ENCODE measurements at places on chromosomes 2 and 18. TPM values are rescaled to one million over a fixed set of nuclear protein-coding genes. Genes with fewer than 3 reads are reported as not detected.

DNA sequence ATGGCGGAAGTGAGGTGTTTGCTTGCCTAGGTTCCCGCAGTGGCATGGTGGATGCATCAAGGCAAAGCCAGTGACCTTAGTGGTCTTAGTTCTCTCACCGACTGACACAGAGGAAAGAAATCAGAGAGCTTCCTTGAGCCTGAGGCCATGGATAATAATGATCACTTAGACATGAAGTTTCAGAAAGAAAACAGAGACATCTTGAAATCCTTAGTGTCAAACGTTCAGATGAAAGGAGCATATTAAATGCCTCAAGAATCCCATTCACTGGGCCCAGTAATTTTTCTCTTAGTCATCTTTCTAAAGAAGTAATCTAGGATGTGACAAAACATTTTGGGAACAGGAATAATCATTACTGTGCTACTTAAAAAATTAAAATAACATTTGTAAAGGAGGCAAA is 35.2 kb downstream of the COPS8 start:
- no peak for DNase-seq

- DNase-seq, result no peak
These were observed 242.4 kb downstream of the ARHGAP15 start for GRCh38 chr2:143371616-143372015.

- DNase-seq, result no peak
These were observed 17.0 kb downstream of the RND3 start for GRCh38 chr2:150470435-150470834.

DNA sequence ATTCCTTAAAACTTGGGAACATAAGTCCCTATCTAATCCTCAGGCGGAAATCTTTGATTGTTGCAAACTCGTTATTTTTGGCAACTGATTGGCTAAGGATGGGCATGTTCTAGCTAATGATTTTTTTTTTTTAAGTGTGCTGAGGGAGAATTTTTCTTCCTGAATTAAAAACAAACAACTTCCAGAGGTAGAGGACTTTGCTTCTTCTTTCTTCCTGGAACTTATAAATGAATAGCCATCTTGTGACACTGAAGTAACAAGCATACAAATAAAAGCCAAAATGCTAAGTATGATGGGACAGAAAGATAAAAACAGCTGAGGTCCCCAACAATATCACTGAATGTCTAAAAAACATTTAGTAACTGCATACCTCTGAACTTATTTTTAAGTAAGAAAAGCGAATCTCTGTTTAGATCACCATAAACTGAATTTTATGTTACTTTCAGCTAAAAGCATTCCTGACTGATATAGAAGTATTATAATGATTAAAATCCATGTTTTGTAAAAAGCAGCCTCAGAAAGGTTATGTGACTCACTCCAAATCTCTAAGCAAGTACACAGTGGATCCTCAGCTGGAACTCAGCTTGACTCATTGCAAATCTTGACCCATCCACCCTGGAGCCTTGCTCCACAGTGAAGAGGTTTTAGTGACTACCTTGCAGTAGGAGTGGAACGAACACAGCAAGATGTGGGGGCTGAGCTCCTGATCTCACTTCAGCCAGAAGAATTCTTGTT is 344.4 kb downstream of the CLIP4 start:
- DNase-seq, result no peak

- no peak for DNase-seq
These were observed 156.7 kb downstream of the LPIN1 start for GRCh38 chr2:11903085-11903606.

- DNase-seq, result no peak
These were observed 52.2 kb upstream of the BCL2L11 start for GRCh38 chr2:111068435-111069058.

GRCh38 chr2:16148632-16149348 is 208.4 kb downstream of the MYCN start:
- no peak for DNase-seq

- DNase-seq, result peak; percentile 34
These were observed 901 bp downstream of the SPOPL start for GRCh38 chr2:138502255-138503086.

DNA sequence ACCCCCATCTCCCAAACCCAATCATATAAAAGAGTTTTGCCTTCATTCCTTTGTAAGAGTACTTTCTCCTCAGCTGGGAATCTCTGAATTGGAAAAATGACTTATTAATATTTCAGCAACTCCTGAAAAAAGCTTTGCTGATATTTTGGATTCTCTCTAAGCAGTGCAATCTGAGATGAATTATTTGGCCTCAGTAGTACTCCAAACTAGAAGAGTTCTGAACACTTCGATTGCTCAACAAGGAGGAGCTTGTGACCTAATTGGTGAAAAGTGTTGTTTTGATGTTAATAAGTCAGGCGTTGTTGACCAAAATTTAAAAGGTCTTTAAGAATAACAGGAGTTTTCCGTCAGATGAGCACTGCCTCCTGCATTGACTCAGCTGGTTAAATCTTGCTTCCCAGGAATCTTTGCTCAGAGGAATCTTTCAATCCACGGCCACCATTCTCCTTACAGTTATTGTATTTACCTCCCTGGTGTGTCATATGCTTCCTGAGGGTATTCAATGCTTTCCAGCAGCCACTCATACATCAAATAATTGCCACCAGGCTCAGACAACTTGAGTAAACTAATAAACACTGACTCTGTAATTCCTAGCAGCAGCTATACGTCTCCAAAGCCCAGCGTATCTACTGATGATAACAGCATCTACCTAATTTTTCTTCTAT is 24.5 kb upstream of the LIPG start:
- DNase-seq, result no peak

NOL4 gene
- 2.8 TPM for polyA plus RNA-seq

- DNase-seq, result no peak
These were observed 34.1 kb downstream of the PTPRM start for GRCh38 chr18:7601246-7601615.

DNA sequence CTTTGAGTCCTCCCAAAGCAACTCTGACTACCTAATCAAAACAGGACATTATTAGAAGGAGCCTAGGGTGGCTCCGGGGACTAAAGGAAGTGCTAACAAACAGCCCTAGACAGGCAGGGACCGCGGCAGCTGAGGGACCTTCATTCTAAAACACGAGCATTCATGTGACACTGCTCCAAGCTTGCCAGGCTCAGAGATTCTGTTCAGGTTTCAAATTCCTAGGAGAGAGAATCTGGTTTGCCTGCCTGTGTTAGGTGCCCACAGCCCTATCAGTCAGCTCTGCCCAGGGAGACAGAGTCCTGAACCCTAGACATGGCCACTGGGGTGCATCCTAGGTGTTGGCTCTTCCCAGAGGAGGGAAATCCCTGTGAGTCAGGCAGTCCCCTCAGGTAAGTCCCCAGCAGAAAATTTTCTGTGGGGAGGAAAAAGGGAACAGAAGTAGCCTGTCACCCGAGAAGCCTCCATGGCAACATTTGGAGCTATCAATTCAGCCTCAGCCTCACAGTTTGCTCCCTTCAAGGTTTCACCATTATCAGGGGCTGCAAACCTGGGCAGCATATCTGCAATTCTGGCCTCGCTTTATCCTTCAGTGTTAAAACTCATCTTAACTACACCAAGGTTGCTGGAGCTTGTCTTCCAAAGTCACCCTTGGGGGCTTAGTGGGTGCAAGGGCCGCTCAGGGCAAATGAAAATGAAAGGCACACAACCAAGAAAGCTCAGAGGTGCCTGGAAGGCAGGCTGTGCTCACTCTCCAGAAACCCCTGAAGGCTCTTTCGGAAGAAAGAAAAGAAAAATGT is 28.6 kb downstream of the PCBP1 start:
- DNase-seq, result no peak

ARHGAP28 gene
- 60.3 TPM for polyA plus RNA-seq

- DNase-seq, result no peak
These were observed 70.4 kb upstream of the HDAC4 start for GRCh38 chr2:239471011-239471792.

LIPG gene
- polyA plus RNA-seq, result 63.6 TPM

DNA sequence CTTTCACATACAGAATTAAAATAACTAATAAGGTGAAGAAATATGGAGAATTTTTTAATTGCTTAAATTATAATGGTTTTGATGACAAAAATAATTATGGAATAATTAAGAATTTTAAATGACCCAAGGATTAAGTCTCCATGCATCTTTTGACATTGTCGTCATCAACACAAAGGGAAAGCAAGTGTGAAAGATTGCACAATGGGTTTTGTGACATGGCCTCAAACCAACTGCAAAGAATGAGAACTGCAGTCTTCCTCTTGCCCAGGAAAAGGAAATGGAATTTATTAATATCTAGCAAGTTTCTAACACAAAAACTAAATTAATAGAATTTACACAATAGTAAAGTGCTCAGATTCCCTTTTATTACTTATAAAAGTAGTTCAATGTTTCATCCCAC is 329.1 kb upstream of the PKDCC start:
- DNase-seq, result no peak

CIB4 gene
- polyA plus RNA-seq, result 0.48 TPM

DNA sequence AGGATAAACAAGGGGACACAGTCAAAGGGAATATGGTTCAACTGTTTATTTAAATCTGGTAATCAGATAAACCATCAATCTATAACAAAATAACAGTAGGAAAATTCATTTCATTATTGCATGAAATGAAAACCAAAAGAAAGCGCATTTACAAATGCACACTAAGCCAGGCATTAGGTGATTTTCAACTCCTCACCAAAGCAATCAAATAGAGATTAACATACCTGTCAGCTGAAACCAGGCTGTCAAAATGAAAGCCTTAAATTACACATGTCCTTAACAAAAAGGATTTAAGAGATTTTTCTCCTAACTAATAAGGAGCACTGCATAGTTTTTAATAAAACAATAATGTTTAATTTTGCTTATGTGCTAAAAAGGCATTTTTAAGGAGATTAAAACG is 23.0 kb downstream of the STK39 start:
- DNase-seq, result no peak

DNA sequence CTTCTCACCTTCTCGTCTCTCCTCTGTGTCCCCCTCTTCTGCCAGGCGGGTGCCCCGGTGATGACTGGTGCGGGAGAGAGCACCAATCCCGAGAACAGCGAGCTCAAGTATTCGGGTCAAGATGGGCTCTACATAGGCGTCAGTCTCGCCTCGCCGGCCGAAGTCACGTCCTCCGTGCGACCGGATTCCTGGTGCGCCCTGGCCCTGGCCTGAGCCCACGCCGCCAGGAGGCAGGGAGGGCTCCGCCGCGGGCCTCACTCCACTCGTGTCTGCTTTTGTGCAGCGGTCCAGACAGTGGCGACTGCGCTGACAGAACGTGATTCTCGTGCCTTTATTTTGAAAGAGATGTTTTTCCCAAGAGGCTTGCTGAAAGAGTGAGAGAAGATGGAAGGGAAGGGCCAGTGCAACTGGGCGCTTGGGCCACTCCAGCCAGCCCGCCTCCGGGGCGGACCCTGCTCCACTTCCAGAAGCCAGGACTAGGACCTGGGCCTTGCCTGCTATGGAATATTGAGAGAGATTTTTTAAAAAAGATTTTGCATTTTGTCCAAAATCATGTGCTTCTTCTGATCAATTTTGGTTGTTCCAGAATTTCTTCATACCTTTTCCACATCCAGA is 31.3 kb downstream of the GATA6 start:
- no peak for DNase-seq

DNA sequence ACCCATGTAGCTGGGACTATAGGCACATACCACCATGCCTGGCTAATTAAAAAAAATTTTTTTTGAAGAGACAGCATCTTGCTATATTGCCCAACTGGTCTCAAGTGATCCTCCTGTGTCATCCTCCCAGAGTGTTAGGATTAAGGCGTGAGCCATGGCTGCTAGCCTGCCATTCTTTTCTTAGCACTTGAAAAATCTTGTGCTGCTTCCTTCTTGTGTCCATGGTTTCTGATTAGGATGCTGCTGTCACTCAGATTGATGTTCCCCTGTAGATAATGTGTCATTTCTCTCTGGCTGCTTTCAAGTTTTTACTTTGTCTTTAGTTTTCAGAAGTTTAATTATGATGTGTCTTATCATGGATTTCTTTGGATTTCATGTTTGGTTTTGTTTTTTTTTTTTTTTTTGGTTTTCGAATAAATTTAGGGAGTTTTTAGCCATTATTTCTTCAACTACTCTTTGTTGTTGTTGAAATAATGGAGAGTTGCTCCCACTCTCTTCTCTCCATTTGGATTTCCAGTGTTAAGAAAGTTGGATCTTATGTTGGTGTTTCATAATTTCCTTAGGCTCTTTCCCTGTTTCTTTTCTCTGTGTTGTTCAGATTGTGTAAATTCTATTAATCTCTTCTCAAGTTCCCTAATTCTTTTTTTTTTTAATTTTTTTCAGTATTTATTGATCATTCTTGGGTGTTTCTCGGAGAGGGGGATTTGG is 2.5 kb downstream of the ATP9B start:
- DNase-seq, result no peak

- DNase-seq, result no peak
These were observed 221.3 kb upstream of the ITGA4 start for GRCh38 chr2:181235683-181236459.

- no peak for DNase-seq
These were observed 107.9 kb downstream of the MAP4K4 start for GRCh38 chr2:101805152-101806088.

RAB12 gene
- polyA plus RNA-seq, result 65.1 TPM

DNA sequence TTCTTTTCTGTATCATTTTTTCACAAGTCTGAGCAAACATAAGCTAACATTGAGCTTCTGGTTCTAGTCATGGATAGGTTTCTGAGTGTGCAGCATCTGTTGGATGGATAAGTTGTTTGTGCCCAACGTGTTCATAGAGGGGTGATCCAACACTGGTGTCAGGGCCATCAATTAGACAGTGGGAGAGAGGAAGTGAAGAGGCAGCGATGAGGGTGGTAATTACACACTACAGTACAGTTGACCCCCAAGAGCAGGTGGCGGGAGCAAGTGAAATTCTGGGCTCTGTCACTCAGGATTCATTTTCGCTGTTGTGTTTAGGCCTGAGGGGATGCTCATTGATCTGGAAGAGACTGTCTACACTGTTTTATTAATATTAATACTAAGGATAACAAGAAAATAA is 180.0 kb upstream of the CXCR4 start:
- DNase-seq, result no peak

DNA sequence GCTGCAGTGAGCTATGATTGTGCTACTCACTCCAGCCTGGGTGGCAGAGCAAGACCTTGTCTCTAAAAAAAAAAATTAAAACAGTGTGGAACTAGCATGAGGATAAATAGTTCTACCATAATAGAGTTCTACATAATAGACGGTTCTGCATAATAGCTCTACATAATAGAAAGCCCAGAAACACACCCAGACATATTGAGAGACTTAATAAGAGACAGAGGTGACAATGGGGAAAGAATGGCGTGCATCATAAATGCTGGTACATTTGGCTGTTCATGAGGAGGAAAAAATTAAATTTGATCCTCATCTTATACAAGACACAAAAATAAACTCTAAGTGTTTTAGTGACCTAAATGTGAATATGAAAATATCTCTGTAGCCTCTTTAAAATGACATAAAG is 58.5 kb downstream of the PTRHD1 start:
- no peak for DNase-seq

GRCh38 chr2:149205143-149205542 is 125.2 kb upstream of the LYPD6 start:
- no peak for DNase-seq
